Dermis blood vessel endothelial cell (primary cell): ENCODE measurements at places on chromosomes 13 and 19.
A peak's percentile ranks its signal among the peaks of the same experiment; 100 is the strongest.

DNA sequence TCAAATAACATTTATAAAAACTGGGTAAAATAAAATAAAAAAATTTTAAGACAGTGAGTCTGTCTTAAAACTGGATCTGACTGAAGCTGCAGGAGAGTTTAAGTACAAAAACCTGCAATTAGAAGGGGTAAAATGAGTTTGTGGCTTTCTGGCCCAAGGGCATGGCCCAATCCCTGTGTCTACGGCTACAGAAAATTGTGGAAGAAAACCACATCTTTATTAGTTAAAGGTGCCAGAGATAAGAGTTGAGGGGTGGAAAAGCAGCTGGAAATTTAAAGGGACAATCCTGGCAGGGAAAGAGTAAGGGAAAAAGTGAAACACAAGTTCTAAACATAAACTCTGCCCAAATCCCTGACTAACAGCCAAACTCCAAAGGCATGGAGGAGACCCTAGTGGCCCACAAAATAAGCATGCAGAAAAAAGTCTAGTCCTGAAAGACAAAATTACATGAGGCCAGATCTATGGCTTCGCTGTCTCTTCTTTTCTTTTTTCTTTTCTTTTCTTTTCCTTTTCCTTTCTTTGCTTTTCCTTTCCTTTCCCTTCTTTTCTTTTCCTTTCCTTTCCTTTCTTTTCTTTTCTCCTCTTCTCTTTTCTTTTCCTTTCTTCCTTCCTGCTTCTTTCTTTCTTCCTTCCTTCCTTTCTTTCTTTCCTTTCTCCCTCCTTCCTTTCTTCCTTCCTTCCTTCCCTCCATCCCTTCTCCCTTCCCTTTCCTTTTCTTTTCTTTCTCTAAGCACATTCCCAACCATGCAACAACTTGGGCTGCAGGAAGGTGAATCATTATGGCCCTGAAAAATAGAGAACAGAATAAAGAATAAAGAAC, 23.5 kb upstream of the DLEU7 start:
- DNase-seq = no peak

DNA sequence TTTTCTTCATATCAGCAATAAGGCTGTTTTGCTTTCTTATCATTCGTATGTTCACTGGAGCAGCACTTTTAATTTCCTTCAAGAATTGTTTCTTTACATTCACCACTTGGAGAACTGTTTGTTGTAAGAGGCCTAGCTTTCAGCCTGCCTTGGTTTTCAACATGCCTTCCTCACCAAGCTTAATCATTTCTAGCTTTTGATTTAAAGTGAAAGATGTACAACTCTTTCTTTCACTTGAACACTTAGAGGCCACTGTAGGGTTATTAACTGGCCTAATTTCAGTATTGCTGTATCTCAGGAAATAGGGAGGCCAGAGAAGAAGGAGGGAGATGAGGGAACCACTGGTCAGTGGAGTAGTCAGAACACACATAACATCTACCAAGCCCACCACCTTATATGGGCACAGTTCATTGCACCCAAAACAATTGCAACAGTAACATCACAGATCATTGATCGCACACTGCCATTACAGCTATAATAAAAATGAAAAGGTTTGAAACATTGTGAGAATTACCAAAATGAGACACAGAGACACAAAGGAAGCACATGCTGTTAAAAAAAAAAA, 181.4 kb upstream of the TUBA3C start:
- no peak for DNase-seq

DNA sequence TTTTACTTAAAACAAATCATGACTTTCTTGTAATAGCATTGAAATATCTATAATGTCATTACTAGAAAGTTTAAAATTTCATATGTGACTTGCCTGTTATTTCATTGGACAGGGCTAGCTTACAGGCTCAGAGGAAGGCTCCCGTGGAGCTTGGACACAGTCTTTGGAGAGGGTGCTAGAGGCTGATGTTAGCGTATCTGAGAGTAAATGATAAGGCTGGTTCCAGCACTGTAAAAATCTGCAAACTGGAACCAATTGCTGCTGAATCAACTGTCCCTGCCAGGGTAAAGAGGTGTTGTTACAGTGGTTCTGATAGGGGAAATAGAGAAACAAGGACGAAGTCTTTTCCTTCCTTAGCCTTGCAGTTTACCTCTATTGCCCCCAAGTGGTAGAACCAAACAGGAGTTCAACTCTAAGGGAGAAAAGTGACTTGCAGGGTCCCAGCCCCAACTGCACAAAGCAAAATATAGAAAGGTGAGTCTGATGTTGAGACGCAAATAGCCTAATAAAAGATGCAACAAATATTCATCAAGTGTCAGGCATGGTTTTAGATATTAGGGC, 901.7 kb downstream of the DIAPH3 start:
- DNase-seq = peak; percentile 6

DNA sequence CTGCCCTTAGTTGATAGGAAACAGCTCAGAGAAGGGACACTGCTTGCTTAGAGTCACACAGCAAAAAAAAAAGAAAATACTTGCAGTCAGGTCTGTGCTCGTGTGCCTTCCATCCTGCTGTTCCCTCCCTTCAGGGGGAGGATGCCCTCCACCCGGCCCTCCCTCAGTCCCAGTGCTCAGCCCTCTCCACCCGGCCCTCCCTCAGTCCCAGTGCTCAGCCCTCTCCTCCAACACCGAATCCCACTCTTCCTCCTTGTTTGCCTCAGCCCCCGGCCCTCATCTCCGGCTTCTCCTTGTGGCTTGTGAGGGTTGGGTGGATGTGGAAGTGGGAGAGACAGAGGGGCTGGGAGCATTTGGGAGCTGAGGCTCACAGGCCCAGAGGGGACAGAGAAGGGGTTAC, 5.8 kb downstream of the TFPT start:
- DNase-seq = no peak

DNA sequence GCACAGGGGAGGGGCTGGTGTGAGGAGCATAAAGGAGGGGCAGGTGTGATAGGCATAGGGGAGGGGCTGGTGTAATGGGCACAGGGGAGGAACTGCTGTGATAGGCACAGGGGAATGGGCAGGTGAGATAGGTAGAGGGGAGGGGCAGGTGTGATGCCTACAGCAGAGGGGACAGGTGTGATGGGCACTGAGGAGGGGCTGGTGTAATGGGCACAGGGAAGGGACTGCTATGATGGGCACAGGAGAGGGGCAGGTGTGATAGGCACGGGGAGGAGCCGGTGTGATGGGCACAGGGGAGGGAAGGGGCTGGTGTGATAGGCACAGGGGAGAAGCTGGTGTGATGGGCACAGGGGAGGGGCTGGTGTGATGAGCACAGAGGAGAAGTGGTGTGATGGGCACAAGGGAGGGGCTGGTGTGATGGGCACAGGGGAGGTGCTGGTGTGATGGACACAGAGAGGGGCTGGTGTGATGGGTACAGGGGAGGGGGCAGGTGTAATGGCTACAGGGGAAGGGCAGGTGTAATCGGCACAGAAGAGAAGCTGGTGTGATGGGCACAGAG, 39.5 kb upstream of the POP4 start:
- DNase-seq = no peak

DNA sequence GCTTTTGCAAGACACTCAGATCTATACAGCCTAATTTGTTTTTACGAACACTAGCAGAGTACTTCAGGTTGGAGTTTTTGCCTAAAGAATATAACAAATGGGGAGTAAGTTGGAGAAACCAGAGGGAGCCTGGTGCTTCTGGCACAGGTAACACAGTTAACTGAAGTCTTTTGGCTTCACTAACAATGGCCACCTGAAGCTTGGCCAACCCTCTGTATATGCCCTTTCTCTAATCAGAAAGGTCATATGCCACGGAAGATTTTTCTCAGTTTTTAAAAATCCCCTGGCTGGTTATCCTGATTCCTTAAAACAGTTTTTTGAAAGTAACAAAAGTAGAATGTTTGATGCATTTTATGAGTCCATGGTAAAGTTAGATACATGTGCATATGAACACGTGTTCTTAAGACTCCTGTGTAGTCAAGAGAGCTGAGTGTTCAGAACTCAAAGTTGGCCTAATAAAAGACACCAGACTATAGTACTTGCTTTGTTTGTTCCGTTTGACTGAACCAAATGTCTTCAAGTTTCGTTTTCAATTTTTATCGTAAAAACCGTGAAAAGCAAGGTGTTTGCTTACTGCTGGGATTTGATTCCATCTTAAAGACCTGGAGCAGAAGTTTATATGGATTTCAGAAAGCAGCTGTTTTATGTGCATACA, 137.5 kb downstream of the KCNRG start:
- DNase-seq = no peak

DNA sequence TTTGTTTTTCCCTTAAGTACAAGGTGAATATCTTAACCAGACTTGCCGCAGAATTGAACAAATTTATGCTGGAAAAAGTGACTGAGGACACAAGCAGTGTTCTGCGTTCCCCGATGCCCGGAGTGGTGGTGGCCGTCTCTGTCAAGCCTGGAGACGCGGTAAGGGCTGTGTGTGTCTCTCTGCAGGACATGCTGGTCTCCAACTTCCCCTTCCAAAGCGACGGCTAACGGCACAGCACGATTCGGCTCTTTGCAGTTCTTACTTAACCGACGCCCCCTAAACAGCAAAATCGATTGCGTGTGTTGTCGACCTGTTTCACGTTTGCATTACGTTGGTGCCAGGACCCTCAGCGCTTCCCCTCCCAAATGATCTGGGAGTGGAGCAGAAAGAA, 73.2 kb downstream of the GGACT start:
- DNase-seq = no peak

GRCh38 chr13:71962126-71962525, 95.1 kb upstream of the DACH1 start:
- DNase-seq = no peak
